ENCODE measurements at places on chromosomes 6 and 20. TPM values are rescaled to one million over a fixed set of nuclear protein-coding genes. Genes with fewer than 3 reads are reported as not detected.

- no peak for DNase-seq
Measured at GRCh38 chr6:102944475-102944874, 1551.0 kb downstream of the GRIK2 start.

DNA sequence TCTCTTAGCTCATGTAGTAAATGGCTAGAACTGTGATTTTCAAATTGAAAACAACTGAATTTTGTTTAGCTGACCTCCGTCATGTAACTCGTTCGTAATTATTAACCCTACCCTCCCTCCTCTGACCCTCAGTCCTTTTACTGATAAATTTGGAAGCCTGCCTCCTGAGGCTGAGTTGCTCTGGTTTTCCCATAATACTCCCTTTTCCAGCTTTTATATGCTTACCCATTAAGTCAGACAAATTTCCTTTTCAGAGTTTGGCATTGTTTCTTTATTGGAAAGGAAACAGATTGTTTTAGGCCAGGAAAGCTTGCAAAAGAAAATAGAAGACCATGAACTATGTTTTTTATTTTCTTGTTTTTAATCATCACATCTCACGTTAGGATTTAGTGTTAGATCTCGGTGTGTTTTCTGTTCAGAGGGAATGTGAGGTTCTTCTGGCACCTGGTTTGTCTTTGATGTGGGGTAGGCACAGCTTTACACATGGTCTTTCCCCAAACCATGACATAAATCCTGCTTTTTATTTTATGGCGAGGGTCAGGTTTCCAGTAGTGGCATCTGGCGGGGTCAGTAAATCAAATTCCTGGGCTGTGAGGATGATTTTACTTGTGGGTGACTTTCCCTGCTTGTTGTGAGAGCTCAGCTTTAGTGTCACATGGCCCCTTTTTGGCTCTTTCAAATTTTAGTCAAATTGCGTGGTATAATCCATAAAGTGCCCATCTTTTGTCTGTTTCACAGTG is 24.5 kb downstream of the PLCB4 start:
- DNase-seq: peak; percentile 71

GRCh38 chr6:45590696-45591184 is 213.0 kb upstream of the SUPT3H start:
- peak; percentile 35 for DNase-seq

GRCh38 chr6:84002226-84002625 is 31.3 kb upstream of the MRAP2 start:
- no peak for DNase-seq

- DNase-seq: no peak
Measured at GRCh38 chr20:63552481-63553249, 1.3 kb upstream of the FNDC11 start.

DNA sequence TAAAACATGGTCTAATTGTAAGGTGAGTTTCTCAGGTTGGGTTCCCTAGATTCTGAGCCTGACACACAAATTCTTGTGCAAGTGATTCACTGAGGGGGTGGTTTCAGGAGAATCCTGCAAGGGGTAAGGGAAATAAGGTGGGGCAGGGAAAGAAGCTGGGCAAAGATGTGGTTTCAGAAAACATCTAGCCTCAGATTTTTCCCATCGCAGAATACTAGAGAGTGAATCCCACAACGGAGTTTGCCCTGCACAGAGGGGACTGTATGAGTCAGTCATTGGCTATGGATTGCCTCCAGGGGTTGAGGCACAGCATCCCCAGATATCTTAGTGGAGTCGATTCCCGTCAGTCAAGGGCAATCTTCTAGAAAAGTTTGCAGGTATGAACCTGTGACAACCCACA is 65.2 kb downstream of the PRL start:
- no peak for DNase-seq

The LINC00237 gene
- 0.42 TPM for polyA plus RNA-seq

- no peak for DNase-seq
Measured at GRCh38 chr20:1456300-1456699, 10.3 kb downstream of the NSFL1C start.

All from muscle of arm (tissue), 14 donors.